Tongue (tissue), 3 donors: ENCODE measurements at places on chromosomes 2 and 18. TPM values are rescaled to one million over a fixed set of nuclear protein-coding genes. Genes with fewer than 3 reads are reported as not detected.

The AGXT gene
- not detected for total RNA-seq

The XDH gene
- total RNA-seq: 0.21 TPM

The ABCA12 gene
- 1.7 TPM for total RNA-seq

The PJVK gene
- 2.8 TPM for total RNA-seq

The SLC4A3 gene
- 1.5 TPM for total RNA-seq

The DAW1 gene
- total RNA-seq: not detected

The MC4R gene
- 0.21 TPM for total RNA-seq

The SERPINB12 gene
- 2.6 TPM for total RNA-seq

The BBS5 gene
- total RNA-seq: 12.2 TPM
